ENCODE measurements at places on chromosomes 12 and 14. TPM values are rescaled to one million over a fixed set of nuclear protein-coding genes. Genes with fewer than 3 reads are reported as not detected.

RDH12 gene
- polyA plus RNA-seq: 0.87 TPM

BTBD6 gene
- 32.2 TPM for polyA plus RNA-seq

DNA sequence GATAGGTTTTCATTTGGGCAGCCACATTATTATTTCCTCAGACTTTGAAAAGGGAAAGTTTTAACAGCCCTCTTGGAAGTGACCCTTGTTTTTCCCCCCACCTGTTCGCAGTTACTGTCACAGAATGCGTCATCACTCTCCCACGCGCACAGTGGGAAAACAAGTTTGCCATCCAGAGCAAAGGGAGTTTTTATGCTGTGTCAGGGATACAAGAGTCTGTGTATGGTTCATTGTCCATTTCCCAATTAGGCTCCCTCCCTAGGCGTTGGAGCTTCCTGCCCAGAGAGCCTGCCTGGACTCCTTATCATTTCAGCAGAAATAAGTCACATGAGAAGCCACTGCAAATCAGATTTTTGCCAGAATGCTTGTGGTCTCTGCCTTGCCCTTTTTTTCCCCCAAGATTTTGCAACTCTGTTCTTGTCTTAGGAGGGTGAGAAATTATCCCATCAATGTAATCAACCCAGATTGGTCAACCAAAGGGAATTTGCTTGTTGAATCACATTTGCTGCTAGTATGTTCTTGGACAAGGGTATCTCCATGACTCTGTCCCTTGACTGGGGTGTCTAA, 104.1 kb downstream of the IGF1 start:
- no peak for DNase-seq

- DNase-seq: no peak
Observed at GRCh38 chr12:77238335-77238734, 173.0 kb upstream of the E2F7 start.

DNA sequence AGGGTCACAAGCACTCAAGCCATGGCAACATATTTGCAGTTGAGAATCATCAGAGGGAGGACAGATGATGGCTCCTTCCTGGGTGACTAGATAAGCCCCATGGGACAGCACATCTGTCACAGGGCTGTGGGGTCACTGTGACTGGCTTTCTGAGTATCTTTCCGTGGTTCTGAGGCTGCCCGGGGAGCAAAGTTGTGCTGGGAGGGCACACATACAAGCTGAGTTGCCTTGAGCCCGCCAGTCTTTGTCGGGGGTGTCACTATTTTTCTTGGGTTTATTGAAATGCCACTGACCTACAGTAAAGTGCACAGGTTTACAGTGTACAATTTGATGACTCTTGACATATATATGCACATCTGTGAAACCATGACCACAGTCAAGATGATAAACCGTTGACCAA, 17.2 kb upstream of the KIF26A start:
- no peak for DNase-seq

DNA sequence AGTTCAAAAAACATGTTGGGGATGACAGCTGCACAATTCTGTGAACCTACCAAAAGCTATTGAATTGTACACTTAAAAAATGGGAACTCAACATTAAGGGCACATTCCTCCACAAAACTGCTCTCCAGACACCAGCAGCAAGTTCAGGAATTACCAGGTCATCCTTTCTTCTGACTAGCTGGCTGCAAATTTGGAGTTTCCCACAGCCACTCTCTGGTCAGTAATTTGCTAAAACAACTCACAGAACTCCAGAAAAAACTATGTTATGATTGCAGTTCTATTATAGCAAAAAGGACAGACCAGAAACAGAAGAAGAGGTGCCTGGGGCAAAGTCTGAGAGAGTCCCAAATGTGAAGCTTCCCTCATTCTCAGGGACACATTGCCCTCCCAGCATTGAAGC, 20.1 kb upstream of the PLEKHD1 start:
- DNase-seq: no peak

- DNase-seq: no peak
Observed at GRCh38 chr12:121135320-121135719, 2.6 kb downstream of the P2RX7 start.

DNA sequence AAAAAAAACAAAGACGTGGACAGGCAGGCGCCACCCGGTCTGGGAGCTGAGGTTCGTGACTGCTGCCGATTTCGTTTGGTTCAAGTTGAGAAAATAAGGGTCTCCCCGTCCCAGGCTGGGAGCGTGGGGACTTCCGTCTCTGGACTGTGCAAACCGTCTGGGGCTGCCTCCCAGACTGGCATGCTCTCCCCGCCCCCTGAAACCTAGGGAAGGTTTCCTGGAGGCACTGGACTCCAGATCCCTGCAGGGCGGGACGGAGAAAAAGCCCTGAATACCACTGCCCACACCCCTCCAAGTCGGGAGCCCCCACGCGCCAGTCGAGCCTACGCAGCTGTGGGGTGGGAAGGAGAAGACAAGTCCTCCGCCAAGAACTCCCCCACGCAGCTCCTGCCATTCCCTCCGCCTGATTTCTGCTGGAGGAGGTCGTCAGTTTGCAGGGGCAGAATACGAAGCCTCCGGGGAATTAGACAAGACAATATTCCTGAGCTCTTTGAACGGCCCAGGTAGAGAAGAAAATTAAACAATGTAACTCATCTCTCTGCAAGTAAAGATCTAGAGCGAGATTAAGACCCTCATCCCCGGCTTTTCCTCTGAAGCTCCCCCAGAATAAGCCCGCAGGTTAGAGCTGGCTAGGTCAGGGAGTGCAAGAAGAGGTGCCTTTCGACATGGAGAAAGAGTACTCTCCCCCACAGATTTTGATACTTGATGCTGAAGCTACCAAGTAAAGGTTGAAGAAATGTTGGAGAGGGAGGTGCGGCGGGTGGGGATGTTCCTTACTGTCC, 10.4 kb upstream of the HOXC13 start:
- no peak for DNase-seq

GRCh38 chr14:91149462-91149861, 35.6 kb downstream of the DGLUCY start:
- DNase-seq: no peak
